Progenitor cell of endocrine pancreas (in vitro differentiated cells): ENCODE measurements at places on chromosomes 2 and 18.
A peak's percentile ranks its signal among the peaks of the same experiment; 100 is the strongest.

- no peak for DNase-seq
Measured at GRCh38 chr2:59726228-59727120, 827.0 kb downstream of the BCL11A start.

- no peak for DNase-seq
Measured at GRCh38 chr2:183495589-183496267, 371.5 kb downstream of the NUP35 start.

DNA sequence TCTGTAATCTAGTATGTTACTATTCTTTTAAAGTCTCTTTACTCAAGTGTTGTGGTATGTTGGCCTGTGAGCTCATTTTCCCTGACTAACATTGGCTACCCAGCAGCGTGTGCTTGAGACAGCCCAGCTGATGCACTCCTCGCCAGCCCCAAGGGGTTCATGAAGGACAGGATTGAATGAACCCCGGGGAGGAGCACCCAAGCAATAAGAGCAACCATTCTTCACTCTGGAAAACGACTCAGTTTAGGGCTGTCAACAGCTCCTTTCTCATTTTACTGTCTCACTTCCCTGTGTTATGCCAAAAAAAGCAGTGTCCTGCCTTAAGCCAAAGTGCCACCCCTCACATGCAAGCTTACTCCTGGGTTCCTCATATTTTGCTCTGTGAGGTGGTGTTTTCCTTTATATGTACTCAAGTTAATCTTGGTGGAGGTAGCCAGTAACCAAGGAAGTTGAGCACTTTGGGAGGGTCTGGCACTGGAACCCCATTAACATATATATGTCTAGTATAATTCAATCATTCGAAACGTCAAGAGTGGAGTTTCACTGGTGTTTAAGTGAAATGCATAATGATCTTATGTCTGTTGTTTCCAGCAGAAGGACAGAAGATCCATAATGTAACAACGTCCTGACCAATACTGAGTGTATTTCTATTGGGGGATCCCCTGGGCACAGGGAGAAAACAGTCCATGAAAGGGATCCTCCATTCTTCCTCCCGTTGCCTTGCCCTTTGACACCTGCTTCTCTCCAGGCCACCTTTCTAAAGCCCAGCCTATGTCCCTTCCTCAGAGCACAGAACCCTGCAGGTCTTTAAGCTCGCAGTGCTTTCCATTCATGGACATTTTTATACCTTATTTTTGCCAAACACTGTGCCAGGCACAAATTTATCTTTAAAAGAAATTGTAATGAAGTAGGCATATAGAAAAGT lies 43.2 kb downstream of the ATIC start:
- no peak for DNase-seq

GRCh38 chr2:207141386-207141785 lies 24.4 kb downstream of the KLF7 start:
- DNase-seq, result no peak

GRCh38 chr2:73825408-73825807 lies 3.4 kb upstream of the STAMBP start:
- DNase-seq, result no peak

DNA sequence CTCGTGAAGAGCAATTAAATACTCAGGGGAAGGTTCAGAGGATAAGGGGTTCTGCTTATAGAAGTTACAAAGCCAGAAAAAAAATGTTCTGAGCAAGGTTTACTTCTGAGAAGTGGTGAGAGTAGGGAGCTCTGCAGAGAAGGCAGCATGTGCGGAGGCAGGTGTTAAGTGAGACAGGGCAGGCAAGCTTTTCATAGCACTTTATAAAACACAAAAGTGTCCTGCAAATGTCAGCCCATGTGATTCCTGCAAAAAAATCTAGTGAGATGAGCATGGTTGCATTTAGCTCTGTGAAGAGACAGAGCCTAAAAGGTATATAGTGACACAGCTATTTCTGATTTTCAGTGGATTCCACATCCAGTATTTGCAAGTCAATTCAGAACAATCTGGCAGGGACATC lies 223.8 kb upstream of the SYT4 start:
- DNase-seq, result no peak

DNA sequence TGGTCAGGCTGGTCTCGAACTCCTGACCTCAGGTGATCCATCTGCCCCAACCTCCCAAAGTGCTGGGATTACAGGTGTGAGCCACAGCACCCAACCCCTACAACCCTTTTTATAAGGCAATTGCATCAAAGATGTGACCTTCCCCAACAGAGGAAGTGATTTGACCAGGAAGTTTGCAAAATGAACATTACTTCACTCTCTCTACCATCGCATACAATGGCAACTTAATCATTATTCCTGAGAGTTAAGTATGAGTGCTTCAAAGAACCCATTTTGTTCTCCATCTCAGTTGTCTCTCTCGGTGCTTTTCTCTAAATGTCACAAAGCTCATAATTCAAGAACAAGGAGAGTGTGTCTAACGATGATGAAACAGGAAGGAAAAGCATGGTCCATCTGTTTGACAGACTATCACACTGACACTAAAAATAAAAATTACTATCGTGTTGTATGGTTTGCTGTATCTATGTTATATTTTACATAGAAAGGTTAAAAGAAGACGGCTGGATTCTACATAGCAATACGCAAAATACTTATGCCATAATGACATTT lies 18.1 kb upstream of the CREG2 start:
- DNase-seq, result no peak

DNA sequence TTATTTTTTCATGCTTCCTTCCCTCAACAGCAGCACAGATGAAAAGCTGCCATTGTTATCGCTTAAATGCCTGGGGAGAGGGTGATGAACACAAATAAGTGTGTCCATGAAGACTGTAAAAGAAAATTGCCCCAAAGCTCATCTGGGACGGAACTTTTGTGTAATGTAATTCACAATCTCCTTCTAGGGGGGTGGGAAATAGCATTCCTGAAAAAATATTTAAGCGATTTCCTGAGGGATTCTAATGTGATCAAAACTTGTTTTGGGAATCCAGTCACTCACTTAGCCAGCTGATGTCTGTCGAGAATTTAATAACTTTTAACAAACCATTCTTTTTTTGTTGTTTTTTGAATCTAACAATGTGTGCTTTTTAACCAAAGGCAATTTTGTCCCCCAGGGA lies 427.9 kb downstream of the PLCL1 start:
- DNase-seq, result no peak

DNA sequence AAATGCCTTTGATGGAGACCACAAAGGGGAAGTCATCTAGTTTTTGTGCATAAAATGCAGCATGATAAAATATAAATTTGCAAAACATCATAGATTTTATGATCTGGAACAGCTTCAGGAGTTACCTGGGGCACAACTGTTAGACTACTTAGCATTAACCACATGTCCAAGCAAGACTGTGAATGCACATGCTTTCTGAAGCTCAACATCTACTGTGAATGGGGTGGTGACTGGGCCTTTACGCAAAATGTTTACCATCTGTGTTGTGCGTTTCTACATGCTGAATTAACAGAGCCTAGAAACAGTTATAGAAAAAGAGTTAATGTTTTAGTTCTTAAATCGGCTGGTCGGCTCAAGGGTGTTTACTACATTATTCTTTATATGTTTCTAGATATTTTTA lies 45.5 kb downstream of the KCTD1 start:
- DNase-seq, result no peak

- DNase-seq, result no peak
Measured at GRCh38 chr2:98543214-98543613, 65.1 kb downstream of the COA5 start.

DNA sequence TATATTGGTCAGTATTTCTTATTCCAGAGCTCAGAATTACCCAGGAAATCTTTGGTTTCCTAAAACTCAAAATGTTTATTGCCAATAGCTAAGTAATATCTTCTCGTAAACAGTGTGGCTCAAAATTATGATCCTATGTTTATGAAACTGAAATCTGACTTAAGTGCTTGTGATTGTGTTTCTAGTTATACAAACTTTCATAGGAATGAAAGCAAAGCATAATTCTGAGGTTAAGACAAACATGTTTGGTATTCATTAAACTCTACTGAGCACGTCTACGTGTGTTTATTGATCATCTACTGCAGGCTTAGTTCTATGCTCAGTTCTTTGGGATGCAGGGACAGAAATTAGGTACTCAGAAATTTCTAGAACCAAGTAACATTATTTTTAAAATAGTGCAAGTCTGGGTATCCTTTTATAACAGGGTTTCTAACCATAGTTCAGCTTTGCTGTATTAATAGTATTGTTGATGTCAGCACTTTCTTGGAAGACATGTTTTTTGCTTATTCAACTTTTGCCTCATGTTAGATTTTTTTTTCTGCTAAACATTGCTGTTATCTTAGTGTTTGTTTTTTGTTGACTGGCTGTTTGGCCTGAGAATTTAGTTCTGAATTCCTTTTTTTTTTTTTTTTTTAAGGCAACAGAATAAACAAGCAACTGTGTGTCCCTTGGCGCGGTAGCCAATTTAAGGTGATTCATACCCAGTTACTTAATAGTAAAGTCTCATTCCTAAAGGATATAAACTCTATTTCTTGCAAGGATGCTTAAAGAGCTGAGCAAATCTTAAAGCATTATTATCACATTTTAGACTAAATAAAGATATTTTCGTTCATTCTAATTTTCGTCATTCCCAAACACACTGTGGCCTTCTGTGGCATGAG lies 31.3 kb downstream of the PTPRM start:
- no peak for DNase-seq

DNA sequence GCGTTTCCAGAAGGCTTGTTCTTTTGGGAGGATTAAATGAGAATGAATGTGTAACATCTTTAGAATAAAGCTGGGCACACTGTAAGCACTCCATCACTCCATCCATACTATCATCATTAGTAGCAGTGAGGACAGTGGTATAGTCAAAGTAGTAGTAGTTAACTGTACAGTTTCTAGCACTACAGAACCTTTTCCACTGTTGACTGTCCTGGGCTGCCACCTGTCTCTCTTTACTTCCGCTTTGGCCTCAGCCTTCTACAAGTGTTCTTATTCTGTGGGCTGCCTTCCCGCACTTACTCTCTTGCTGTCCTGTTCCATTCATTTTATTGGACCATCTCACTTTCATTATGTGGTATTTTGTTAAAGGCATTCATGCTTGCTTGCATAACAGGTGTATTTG lies 3.3 kb downstream of the SLC9A2 start:
- DNase-seq, result no peak

GRCh38 chr2:23926290-23926749 lies 603 bp downstream of the ATAD2B start:
- DNase-seq, result peak; percentile 36

GRCh38 chr2:68811364-68811763 lies 59.8 kb downstream of the BMP10 start:
- DNase-seq, result no peak

- DNase-seq, result peak; percentile 51
Measured at GRCh38 chr18:45384137-45384961, 230.9 kb upstream of the SLC14A2 start.

DNA sequence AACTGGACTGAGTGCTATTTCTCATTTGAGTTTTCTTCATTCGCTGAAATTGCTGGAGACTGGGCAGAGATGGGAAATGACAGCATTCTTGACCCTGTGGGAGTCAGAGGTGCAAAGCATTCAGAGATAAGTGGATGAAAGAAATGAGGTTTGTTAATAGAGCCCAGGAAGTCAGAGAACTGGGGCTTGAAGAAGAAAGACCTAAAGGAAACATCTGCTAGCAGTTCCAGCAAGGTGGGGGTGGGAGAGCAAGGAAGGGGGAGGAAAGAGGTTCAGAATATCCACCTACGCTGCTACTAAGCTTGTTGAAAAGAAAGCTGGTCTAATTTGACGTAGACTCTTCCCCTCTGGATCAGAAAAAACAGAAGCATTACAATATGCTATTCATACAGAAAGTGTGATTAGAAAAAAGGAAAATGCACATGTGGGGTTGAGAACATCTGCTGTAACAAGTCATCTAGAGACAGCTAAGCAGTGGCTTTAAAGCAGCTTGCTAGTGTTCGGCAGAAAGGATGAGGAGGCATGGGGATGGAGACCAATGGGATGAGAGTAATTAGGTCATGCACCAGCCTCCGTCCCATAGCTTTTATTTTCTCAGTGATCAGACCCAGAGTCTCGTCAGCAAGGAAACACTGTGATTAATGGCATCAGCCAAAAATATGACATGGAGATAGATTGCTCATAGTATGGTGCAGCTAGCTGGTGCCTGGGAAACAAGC lies 29.7 kb downstream of the NAB1 start:
- no peak for DNase-seq

- no peak for DNase-seq
Measured at GRCh38 chr2:30113617-30114293, 33.1 kb upstream of the YPEL5 start.

- no peak for DNase-seq
Measured at GRCh38 chr2:164792316-164793170, 49.1 kb downstream of the COBLL1 start.

- no peak for DNase-seq
Measured at GRCh38 chr2:86393521-86394491, 47.4 kb upstream of the KDM3A start.

DNA sequence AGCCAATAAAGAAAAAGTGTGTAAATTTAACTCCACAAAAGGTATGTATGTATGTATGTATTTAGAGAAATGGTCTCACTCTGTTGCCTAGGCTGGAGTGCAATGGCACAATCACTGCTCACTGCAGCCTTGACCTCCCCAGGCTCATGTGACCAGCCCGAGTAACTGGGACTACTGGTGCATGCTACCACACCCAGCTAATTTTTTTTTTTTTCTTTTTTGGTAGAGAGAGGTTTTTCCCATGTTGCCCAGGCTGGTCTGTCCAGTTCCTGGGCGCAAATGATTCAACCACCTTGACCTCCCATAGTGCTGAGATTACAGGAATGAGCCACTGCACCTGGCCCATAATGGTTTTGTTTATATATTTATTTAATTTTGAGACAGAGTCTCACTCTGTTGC lies 67.1 kb downstream of the CERKL start:
- no peak for DNase-seq

DNA sequence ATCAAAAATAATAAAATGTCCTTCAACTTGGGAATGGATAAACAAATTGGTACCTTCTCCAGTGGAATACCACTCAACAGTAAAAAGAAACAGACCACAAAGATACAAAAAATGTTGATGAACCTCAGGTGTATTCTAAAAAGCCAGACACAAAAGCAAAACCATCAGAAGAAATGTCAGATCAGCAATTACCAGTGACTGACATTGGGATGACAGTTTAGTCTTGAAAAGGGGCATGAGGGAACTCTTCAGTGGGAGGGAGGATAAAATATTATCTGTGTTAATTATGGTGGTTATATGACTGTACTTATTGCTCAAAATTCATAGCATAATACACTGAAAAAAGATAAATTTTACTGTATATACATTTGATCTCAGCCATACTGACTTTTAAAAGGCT lies 473.0 kb downstream of the TMX3 start:
- no peak for DNase-seq
